Dermis microvascular lymphatic vessel endothelial cell (primary cell): ENCODE measurements at places on chromosomes 4 and X.

- no peak for DNase-seq
Observed at GRCh38 chr4:16596267-16596666, 302.2 kb downstream of the LDB2 start.

GRCh38 chr4:185878633-185879032 is 66.6 kb upstream of the SORBS2 start:
- no peak for DNase-seq

DNA sequence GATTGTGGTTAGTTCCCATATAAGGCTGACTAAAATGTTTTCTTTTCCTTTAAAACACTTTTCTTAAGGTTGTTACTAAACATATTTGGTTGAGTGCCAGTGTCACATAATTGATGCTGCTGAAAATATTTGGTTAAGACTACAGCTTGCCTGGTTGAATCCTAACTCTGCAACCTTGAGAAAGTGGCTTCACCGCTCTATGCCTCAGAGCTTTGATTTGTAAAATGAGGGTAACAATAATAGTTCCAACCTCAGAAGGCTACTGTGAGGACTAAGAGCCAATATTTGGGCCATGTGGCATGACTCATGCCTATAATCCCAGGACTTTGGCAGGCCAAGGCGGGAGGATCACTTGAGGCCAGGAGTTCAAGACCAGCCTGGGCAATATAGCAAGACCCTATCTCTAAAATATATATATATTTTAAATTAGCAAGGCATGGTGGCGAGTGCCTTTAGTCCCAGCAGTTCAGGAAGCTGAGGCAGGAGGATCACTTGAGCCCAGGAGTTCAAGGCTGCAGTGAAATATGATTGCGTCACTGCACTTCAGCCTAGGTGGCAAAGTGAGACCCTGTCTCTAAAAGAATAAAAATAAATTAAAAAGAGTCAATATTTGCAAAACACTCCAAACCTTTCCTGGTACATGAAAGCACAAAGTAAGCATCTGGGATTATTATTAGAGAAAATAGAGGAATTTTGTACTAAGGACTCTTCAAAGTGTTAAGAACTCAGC is 7.1 kb upstream of the NEIL3 start:
- no peak for DNase-seq

DNA sequence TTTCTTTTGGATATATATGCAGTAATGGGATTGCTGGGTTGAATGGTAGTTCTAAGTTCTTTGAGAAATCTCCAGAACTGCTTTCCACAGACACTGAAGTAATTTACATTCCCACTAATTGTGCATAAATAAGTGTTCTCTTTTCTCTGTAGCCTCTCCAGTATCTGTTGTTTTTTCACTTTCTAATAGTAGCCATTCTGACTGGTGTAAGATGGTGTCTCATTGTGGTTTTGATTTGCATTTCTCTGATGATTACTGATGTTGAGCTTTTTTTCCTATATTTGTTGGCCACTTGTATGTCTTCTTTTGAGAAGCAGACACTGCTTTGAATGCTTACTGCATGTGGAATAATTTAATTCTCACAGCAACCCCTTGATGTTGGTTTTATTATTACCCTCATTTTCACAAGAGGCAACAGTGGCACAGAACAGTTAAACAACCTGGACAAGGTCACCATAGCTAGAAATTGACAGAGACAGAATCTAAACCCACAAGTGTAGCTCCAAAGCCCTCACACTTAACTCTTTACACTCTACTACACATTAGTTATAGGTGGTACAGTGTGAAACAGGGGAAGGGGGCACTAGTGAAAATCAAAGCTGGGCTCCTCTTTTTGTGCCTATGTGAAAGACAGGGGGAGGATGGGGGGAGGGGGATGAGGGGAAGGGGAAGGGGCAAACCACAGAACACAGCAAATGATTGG is 96.1 kb downstream of the REELD1 start:
- DNase-seq: no peak

DNA sequence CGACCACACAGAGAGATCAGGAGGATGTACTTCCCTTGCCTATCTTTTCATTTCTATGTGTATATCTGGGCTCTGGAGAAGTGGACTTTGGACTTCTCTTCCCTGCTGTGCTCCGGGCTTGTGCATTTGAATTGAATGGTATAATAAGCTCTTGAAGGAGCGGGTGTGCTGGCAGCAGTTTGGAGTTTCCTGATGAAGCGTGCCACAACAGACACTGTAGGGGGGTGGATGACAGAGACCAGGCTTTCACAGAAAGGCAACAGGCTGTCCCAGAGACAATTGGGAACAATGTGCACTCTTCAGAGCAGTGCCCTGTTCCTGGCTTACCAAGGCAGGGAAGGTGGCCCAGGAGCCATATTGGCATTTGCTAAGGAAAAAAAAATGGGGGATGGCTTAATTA is 170.1 kb downstream of the FRMPD4 start:
- no peak for DNase-seq

DNA sequence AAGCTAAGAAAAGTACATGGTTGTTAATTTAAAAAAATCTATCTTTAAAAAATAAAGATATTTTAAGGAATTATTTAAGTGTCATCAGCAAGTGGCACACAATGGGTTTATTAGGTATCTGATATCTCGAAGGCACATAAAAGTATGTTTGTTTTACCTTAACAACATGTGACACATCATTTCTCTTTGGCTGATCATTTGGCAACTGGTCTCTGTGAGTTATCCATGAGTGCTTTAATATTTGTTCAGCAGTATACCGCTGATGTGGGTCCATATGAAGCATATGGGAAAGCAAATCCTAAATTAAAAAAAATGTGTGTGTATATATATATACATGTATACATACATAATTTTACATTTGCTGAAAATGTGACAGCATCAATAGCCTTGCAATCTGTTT is 123.2 kb downstream of the RPS6KA6 start:
- no peak for DNase-seq

GRCh38 chr4:26787461-26788340 is 72.9 kb upstream of the STIM2 start:
- DNase-seq: peak; percentile 86

- no peak for DNase-seq
Observed at GRCh38 chrX:29023207-29023606, 436.0 kb downstream of the IL1RAPL1 start.

GRCh38 chr4:13540446-13541175 is 3.7 kb downstream of the NKX3-2 start:
- no peak for DNase-seq
